ENCODE measurements at places on chromosomes 5 and 9.
A peak's percentile ranks its signal among the peaks of the same experiment; 100 is the strongest.

DNA sequence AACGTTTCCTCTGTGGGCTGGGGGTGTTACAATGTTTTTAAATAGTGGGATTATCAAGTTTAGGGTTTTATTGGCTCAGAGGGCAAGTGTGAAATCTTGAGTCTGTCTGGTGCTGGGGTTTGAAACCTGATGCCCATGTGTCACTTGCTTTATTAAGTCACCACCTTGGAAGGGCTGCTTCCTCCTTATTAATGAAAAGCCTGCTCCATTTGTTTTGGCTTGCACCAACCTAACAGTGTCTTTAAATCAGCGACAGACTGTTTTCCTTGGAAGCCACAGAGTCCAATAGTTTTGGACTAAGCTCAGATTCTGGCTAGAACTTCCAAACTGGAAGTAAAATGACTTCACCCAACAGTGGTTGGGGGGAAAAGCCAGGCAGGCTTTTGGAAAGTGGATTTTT lies 10.7 kb upstream of the PALM2AKAP2 start:
- DNase-seq, result no peak

DNA sequence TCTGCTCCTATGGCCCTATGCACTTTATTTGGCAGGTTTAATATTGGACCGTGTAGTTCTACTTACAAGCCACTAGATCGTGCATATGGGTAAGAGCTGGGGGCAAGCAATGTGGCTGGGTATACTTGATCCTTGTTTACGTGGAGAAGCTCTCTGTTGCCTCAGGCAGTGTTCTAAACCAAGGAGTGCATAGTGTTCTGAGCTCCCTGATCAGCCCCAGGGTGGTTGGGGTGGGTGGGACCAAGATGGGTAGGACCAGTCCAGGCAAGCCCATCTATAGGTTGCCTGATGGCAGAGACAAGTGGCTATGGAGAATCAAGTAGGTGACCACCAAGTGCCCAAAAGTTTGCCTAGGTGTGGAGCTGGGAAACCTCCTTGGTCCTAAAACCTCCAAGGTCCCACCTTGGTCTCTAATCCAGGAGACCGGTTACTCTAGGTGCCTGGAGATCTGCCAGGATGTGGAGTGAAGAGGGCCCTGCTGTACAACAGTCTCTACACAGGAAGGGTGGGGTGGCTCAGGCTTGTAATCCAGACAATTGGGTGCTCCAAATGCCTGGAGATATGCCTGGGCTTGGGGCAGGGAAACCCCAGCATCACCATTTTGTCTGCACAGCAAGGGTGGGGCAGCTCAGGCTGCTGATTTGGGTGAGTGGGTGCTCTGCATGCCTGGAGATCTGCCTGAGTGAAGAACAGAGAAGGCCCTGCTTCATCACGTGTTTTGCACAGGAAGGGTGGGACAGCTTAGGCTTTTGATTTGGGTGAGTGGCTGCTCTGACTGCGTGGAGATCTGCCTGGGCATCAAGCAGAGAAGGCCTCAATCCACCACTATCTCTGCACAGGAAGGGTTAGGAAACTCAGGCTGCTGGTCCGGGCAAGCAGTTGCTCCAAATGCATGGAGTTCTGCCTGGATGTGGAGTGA lies 659.8 kb downstream of the TLE4 start:
- DNase-seq, result no peak

DNA sequence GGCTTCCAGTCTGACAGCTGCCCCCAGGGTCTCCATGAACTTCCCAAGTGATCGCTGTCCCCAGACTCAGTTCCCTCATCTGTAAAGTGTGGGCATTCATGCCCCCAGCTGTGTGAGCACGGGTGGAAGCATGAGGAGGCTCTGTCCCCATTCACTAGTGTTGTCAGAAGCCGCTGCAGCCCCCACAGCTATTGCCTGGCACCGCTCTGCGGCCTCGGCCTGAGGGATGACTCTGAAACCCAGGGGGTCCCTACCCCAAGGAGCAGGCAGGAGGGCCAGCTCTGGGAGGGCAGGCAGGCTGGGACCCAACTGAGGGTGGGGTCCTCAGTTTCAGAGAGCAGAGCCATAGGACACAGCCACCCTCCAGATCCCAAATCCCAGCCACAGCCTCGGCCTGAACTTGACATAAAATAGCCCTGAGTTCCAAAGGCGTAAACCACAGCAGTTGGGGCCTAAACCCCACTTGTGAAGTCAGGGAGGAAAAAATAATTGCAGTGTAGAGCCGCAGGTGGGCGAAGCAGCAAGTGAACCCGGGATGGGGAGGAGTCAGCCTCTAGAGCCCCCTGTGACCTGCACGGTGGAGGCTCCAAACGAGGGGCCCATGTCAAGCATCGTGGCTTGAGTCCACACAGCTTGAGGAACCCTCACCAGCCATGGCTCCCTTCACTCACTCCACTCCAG lies 66.0 kb upstream of the ADAMTS2 start:
- DNase-seq, result no peak

GRCh38 chr5:86686046-86686445 lies 68.3 kb downstream of the COX7C start:
- no peak for DNase-seq

GRCh38 chr5:57736716-57737115 lies 254.1 kb upstream of the ACTBL2 start:
- DNase-seq, result no peak

DNA sequence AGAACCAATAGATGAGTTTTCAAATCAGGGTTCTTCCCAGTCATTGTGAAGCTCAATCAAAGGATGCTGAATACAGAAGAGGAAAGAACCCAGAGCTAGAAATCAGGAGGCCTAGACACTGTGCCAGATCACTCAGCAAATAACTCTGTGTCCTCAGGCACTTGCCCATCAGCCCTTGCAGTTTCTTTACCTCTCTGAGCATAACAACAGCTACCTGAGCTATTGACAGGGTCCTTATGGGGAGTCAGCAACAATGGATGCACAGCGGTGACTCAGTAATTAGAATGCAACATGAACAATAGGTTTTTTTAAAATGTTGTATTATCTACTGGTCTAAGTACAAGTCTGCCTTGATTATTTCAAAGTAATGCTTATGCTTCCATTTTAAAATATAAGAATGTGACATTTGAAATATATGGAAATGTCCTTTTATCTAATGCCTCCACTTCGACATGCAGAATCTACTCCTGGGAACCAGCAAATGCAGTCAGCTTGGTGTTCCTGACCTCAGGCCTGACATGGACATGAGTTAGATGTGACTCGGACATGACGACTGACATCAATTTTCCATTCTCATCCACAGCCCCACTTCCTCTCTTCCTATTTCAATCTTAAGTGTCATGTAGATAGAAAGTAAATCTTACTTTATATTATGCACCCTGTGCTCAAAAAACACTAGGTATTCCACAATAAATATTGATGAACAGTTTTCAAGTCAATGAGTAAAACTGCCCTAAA lies 155.0 kb downstream of the TLE1 start:
- DNase-seq, result peak; percentile 53

DNA sequence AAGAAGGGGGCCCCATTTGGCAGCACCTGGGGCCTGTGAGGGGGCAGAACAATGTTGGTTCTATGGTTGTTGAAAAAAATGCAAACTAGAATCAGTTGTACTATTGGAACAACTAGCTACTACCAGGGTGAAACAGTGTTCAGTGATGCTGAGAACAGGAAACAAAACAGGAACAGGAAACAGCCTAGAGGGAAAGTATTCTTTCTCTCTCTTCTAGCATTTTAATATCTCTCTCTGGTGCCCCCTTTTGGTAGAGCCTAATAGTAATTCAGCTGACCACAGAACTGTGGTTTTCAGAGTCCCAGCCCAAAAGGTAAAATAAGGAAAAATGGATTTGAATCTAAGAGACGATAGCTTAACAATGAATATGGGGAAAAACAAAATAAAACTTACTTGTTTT lies 138.0 kb upstream of the KCNN2 start:
- DNase-seq, result peak; percentile 10

GRCh38 chr9:34651321-34651720 lies 664 bp upstream of the IL11RA start:
- DNase-seq, result peak; percentile 73

DNA sequence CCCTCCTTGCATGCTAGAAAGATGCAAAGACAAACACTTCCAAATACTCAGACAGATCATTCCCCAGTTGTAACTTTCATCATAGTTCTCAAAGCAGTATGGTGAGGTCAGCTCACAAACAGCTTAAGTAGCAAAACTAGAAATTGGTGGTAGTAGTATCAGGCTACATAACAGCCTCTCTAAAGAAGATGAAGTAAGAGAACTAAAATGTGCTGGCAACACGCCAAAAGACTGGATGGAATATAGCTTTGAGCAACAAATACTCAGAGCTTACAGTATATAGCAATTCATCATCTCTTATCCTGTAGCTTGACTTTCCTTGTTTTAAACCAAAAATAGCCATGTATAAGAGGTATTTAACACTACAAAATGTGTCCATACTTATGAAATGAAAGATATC lies 7.5 kb downstream of the PFDN1 start:
- DNase-seq, result peak; percentile 66

DNA sequence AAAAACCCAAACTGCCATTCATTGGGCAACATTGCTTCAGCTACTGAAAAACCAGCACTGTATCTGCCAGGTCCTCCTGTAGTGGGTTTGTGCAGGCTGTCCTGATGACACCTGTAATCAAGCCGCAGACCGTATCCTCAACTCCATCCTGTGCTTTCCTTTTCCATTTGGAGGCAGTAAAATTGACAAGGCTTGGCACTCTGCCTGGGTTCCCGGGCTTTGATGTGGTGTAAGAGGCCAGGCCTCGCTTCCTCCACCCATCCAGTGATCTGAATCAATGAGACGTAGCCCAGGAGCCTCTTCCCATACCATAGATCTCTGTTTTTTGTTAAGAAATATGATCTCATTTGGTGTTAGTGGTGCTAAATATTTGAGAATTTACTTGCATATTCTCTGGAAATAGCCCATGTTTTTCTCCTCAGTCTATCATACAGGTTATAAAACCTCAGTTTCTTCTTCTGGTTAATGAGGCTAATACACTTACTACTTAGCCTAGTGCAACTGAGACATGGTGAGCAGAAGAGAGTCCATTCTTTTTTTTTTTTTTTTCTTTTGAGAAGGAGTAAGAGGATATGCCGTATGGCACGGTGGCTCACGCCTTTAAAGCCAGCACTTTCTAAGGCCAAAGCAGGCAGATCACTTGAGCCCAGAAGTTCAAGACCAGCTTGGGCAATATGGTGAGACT lies 34.8 kb downstream of the LSM11 start:
- no peak for DNase-seq

DNA sequence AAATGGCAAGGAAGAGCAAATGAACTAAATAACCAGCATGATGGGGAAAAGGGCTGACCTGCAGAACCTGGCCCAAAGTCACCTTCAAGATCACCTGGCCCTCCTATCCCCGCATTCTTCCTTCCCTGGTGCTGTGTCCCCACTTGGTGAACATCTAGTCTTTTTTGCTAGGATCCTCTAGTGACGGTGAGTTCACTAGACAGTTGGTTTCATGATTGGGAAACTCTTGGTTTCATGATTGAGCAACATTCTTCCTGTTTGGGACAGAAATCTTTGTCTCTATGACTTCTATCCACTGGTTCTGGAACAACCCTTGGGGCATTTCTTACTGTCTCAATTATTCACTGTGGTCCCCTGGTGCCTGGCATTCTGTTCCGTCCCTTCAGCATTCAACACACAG lies 50.2 kb upstream of the DAB2IP start:
- DNase-seq, result peak; percentile 95

GRCh38 chr9:118446943-118447639 lies 742.9 kb downstream of the TLR4 start:
- DNase-seq, result no peak

DNA sequence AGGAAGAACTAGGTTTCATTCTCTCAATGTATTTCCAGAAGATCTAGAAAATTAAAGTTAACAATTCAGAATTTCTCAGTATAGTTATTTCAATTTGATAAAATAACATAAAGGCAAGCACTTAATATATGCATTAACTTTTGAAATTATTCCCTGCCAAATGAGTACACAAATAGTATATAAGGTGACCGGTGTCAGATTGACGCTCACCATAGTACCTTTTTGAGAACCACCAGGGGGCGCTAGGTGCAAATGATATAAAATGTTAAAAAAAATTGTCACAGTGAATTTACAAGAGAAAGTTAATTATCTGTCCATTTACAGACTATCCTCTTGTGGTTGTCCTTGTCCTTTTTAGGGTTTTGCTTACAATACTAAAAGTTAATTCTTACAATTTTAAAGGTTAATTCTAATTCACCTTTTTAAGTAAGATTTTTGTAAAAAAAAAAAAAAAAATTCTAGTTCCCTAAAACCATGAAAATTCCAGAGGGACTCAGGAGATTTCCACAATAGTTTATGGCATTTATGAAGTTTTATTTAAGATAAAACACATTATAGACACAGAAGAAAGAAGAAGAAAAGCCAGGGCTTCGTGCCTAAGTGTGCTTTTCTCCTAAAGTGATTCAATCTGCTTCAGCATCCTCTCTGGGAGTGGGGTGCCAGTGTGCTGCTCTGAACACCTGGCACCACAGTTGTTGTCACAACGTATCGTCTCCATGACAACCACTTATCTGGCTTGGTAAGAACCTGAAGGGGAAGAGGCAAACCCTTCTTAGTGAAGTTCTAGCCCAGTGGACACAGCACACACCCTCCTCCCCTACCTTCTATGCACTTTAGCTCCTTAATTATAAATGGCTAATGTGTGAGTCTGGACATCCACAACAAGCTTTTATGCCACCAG lies 1.7 kb downstream of the ADAMTS16 start:
- DNase-seq, result peak; percentile 85

- DNase-seq, result no peak
Measured at GRCh38 chr5:174272671-174273070, 227.2 kb downstream of the NSG2 start.

- DNase-seq, result no peak
Measured at GRCh38 chr5:35302544-35302943, 72.3 kb upstream of the PRLR start.

DNA sequence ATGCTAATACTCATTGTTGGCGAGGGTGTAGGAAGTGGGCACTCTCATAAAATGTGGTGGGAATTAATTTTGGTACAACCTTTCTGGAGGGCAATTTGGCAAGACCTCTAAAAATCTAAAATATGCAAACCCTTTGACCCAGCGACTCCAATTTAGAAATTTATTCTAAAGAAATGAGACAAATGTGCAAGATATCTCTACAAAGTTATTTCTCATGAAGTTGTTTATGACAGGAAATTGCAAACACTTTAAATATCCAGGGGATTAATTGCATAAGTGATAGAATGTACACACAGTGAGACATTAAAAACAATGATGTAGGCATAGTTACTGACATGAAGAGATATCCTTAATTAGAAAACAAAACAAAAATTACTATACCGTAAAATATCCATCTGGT lies 246.3 kb upstream of the MAP3K1 start:
- no peak for DNase-seq

DNA sequence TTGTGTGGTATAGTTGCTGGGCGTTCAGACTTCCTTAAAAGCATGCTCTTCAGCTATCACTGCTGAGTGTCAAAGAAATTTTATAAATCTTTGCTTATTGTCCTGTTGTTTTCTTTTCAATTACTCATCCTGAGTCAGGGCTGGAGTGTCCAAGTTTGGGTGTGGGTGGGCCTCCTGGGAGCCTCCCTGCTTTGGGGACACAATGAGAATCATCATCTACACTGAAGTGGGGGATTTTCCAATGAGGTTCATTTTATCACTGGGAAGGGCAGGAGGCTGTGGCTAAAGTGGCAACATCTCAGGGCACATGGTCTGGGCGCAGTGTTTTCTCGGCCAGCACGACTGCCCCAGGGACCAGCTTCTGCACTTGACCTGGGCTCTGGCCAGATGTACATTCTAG lies 19.5 kb downstream of the GFPT2 start:
- DNase-seq, result peak; percentile 87

Data from suppressor macrophage treated with lipopolysaccharide for 1 hour (primary cell).